Left ventricle myocardium inferior (tissue), 1 donor: ENCODE measurements at places on chromosomes 1 and 21.

- no peak for DNase-seq
These were observed 30.5 kb upstream of the COA6 start for GRCh38 chr1:234342774-234343173.

GRCh38 chr1:29513357-29513756 is 277.0 kb downstream of the PTPRU start:
- peak; percentile 22 for DNase-seq

DNA sequence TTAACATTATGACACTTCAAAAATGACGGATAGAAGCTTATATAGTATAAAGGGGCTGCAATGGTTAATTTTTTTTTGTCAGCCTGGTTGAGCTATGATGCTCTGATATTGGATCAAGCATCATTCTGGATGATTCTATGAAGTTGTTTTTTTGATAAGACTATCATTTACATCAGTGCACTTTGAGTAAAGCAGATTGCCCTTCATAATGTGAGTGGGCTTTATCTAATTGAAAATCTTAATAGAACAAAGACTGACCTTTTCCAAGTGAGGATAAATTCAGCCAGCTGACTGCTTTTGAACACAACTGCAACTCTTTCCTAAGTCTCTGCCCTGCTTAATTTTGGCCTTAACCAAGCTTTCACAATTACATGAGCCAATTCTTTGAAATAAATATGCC is 1476.2 kb downstream of the NCAM2 start:
- no peak for DNase-seq

DNA sequence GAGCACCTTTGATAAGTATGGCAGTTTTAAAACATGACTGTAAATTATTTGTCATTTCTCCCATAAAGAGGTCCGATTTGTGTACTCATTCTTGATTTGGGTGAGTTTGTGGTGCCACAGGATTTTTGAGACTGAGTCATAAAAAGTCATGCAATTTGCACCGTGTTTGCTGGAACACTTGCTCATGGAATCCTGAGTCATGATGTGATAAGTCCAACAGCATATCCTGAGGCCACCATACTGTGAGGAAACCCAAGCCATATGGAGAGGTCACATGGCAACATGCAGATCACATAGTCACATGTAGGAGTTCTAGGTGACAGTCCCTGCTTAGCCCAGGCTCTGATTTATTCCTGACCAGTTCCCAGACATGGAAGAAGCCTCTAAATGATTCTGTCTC is 40.8 kb upstream of the PRRX1 start:
- DNase-seq: no peak

DNA sequence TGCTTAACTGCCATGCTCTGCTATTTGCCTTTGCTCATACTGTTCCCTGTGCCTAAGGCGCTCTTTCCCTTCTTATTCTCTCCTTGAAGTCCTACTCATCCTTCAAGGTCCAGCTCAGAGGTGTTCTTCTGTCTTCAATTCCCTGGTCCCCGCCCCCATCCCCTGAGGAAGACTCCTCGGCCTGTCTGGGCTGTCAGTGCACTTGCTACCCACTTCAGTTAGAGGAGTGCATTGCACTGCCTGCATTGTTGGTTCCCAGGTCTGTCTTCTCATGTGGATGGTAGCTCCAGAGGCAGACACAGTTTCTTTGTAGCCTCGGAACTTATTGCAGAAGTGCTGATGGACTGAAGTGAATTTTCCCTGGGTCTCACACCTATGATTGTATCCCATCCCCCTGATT is 194.0 kb downstream of the C1orf94 start:
- no peak for DNase-seq

DNA sequence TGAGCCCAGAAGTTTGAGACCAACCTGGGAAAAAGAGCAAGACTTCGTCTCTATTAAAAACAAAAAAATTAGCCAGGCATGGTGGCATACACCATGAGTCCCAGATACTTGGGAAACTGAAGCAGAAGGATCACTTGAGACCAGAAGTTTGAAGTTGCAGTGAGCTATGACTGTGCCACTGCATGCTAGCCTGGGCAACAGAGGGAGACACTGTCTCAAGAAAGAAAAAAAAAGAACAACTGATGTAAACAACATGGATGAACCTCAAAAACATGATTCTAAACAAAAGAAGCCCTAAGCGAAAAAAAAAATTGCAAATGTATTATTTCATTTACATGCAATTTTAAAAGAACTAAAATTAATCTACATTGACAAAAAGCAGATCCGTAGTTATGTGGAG is 9.0 kb downstream of the LRRC40 start:
- no peak for DNase-seq

GRCh38 chr1:44300852-44301251 is 54.2 kb downstream of the ERI3 start:
- DNase-seq: no peak

GRCh38 chr1:8831340-8831739 is 13.9 kb upstream of the RERE start:
- no peak for DNase-seq

- DNase-seq: no peak
These were observed 2.7 kb upstream of the PLPPR5 start for GRCh38 chr1:99007366-99007765.

- no peak for DNase-seq
These were observed 13.4 kb upstream of the MX2 start for GRCh38 chr21:41348434-41348833.

DNA sequence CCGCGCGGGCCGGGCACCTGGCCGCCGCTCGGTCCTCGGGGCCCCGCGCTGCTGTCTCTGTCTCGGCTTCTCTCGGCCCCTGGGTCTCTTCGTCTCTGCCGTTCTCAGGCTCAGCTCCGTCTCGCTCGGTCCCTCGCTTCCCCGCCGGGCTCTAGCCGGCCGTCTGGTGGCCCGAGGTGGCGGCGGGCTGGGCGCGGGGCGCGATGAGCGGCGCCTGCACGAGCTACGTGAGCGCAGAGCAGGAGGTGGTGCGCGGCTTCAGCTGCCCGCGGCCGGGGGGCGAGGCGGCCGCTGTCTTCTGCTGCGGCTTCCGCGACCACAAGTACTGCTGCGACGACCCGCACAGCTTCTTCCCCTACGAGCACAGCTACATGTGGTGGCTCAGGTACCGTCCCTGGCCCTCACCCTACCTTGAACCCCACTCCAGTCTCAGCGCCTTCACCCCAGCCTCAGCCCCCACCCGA is 355 bp downstream of the SHISAL2A start:
- DNase-seq: no peak

GRCh38 chr21:45249626-45250025 is 38.1 kb downstream of the POFUT2 start:
- no peak for DNase-seq

DNA sequence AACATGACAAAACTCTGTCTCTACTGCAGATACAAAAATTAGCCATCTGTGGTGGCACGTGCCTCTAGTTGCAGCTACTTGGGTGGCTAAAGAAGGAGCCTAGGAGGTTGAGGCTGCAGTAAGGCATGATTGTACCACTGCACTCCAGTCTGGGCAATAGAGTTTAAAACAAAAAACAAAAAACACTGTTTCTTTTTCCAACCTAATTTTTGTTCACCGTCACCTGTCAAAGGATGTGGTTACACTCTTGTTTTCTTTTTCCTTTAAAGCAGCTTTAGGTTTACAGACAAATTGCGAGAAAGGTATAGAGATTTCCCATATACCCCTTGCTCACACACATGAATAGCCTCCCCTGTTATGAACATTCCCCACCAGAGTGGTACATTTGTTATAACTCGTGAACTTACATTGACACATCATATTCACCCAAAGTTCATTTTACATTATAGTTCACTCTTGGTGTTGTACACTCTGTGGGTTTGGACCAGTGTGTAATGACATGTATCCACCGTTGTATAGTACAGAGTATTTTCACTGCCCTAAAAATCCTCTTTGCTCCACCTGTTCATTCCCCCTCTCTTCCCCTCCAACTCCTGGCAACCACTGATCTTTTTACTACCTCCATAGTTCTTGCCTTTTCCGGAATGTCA is 26.2 kb downstream of the SMG7 start:
- DNase-seq: no peak

- no peak for DNase-seq
These were observed 3.5 kb downstream of the GPATCH2 start for GRCh38 chr1:217627431-217627830.

- no peak for DNase-seq
These were observed 21.5 kb downstream of the INAVA start for GRCh38 chr1:200916152-200916551.

- no peak for DNase-seq
These were observed 35.9 kb upstream of the PTGS2 start for GRCh38 chr1:186715887-186716809.

DNA sequence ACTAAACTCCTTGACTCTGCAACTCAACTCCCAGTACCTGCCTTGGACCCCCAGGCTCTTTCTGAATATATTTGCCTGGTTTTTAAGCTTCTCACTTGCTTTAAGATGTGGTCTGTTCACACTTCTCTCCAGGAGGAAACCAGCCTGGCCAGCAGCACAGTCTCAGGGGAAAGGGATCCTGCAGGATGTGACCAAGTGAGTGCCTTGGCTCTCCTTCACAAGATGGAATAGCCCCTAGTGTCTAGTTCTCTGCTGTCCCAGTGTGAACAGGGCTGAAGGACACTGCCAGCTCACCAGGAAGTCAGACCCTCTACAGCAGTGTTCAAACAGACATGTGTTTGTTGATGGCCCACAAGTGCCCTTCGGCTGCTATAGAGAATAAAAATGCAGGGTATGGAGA is 32.9 kb downstream of the CD244 start:
- DNase-seq: no peak

GRCh38 chr1:160131803-160132565 is 16.4 kb downstream of the ATP1A2 start:
- peak; percentile 68 for DNase-seq

DNA sequence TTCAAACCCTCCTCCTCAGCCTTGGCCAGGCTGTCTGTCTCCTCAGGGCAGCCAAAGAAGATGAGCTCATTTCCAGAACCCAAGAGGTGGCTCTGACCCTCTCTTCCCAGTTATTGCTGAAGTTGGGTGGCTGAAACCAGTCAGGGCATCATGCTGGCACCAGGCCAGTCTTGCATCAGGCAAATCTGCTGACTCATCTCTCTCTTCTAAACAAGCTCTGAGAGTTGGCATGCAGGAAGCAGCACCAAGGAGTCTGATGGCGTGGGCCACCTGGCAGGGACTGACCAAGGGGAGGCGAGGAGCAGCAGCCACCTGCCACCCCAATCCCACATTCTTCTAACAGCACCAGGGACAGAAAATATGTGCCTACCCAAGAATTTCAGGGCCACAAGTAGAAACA is 104.8 kb upstream of the ATP1A1 start:
- DNase-seq: no peak

- DNase-seq: no peak
These were observed 28.0 kb downstream of the COL6A2 start for GRCh38 chr21:46125846-46126301.

- no peak for DNase-seq
These were observed 68.3 kb upstream of the KCND3 start for GRCh38 chr1:112057736-112058135.

DNA sequence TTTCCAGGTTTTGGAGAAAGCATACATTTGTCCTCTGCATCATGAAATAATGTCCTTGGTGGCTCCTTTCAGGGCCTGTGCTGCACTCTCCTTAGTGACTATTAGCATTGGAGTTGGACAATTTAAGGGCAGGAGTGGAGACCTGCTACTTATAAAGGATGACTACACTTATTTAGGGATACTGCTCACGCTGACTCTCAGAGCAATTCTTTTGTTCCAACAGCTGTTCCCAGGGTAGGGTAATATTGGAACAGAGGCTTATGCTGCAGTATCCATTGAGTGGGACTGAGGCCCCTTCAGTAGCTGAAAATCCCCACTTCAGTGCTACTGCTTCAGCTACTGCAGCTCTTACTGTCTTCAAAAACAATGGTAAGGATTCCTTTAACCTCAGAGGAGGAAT is 84.6 kb downstream of the GPR88 start:
- DNase-seq: no peak

DNA sequence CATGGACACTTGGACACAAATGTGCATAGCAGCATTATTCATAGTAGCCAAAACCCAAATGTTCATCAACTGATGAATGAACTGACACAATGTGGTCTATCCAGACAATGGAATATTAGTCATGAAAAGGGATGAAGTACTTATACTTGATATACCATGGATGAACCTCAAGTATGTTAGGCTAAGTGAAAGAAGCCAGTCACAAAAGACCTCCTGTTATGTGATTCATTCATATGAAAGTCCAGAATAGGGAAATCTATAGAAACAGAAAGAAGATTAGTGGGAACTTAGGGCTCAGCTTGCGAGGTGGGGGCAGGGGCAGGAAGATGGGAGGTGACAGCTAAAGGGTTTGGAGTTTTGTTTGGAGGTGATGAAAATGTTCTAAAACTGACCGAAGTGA is 7.4 kb downstream of the KCNE1 start:
- no peak for DNase-seq

DNA sequence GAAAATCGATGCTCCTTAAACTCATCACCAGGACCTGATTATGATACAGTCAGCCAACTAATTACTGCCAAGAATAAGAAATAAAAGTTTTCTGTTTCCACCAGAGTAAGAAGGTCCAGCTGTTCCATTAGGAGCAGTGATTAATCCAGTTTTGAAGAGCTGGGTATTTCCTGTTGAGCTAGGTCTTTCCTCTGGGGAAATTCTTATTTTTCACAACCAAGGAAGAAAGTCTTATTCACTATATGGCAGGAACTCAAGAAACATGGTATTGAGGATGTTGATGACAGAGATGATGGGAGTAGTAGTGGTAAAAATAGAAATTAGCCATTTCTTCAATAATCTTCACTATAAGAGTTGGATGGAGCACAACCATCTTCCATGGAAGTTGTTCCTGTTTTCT is 374.6 kb upstream of the RUNX1 start:
- no peak for DNase-seq

DNA sequence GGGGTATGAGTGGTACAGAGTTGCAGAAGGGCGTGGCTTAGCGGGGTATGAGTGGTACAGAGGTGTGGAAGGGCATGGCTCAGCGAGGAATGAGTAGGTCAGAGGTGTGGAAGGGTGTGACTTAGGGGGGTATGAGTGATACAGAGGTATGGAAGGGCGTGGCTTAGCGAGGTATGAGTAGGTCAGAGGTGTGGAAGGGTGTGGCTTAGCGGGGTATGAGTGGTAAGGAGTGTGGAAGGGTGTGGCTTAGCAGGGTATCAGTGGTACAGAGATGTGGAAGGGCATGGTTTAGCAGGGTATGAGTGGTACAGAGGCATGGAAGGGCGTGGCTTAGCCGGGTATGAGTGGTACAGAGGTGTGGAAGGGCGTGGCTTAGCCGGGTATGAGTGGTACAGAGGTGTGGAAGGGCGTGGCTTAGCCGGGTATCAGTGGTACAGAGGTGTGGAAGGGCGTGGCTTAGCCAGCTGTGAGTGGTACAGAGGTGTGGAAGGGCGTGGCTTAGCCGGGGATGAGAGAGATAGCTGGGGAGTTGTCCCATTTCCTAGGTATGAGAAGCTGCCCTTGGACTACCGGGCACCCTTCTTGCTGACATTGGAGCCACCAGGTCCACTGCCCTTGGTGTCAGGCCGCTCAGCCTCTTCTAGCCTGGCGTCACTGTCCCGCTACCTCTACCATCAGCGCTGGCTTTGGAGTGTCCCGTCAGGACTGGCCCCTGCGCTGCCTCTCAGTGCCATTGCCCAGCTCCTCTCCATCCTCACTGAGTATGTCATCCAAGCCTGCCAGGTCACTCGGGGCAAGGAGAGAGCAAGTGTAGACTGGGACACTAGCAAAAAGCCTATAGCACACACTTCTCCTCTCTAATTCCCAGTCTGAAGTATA is 29.8 kb downstream of the HYI start:
- DNase-seq: no peak

GRCh38 chr1:184633785-184634184 is 120.9 kb downstream of the EDEM3 start:
- no peak for DNase-seq

- peak; percentile 53 for DNase-seq
These were observed 36.6 kb downstream of the PLXNA2 start for GRCh38 chr1:208207388-208208131.

- DNase-seq: no peak
These were observed 118.7 kb downstream of the GLIS1 start for GRCh38 chr1:53620061-53620855.
